ENCODE measurements at places on chromosomes 16 and 17.
A peak's percentile ranks its signal among the peaks of the same experiment; 100 is the strongest.

DNA sequence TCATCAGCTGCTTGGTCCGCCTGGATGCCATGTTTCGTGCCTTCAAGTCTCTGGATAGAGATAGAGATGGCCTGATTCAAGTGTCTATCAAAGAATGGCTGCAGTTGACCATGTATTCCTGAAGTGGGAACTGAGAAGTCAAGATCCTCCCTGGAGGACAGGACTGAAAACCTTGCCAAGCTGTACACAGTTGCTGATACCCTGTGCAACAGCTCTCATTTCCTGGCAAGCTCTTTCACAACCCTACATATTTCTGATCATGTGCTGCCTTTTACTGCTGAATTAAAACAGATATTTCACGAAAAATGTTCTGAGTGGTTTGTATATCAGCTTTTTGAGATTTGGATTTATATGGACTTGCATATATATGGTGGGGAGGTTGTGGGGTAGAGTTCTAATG lies 898 bp downstream of the CAPNS2 start:
- H3K4me1 ChIP-seq: no peaks in the 10 kb centered on the region
- H3K27me3 ChIP-seq: peaks cover 4% of the 10 kb centered on the region
- no peaks in the 10 kb centered on the region for H3K36me3 ChIP-seq
- H3K4me3 ChIP-seq: no peak overlapping the region
- no peak for DNase-seq

- no peaks in the 10 kb centered on the region for H3K36me3 ChIP-seq
- H3K4me3 ChIP-seq: no peak overlapping the region
- no peaks in the 10 kb centered on the region for H3K27me3 ChIP-seq
- no peak for DNase-seq
- H3K27ac ChIP-seq: no peak overlapping the region
These were observed 126.3 kb upstream of the HSBP1 start for GRCh38 chr16:83681381-83681956.

DNA sequence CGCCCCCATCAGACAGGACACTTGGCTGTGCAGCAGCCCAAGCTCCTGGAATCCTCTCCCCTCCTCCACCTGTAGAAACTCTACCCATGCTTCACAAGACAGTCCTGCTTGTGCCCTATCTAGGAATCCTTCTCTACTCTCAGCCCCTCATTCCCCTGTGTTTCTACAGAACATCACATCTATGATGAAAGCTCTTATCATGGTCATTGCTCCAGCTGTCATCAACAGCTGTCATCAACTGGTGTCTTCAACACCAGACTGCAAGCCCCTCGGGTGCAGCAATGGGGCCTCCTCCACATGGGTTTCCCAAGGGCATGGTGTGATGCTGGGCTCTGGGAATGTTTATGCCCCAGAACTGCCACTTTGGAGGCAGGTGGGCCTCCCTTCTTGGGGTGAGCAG lies 21.1 kb upstream of the CDRT4 start:
- DNase-seq: no peak
- no peak overlapping the region for H3K4me3 ChIP-seq
- H3K27me3 ChIP-seq: no peaks in the 10 kb centered on the region
- H3K36me3 ChIP-seq: peaks cover 4% of the 10 kb centered on the region
- no peaks in the 10 kb centered on the region for H3K4me1 ChIP-seq

GRCh38 chr17:80761110-80761871 lies 216.7 kb downstream of the RPTOR start:
- peaks cover 3% of the 10 kb centered on the region for H3K36me3 ChIP-seq
- peaks cover 76% of the 10 kb centered on the region for H3K4me1 ChIP-seq
- no peaks in the 10 kb centered on the region for H3K27me3 ChIP-seq
- peak; percentile 23 for DNase-seq
- peak overlapping the region; percentile 97 for H3K27ac ChIP-seq

GRCh38 chr16:30953511-30954124 lies 3.9 kb upstream of the SETD1A start:
- no peak overlapping the region for H3K4me3 ChIP-seq
- peaks cover 2% of the 10 kb centered on the region for H3K27me3 ChIP-seq
- H3K4me1 ChIP-seq: peaks cover 25% of the 10 kb centered on the region

GRCh38 chr17:915538-916201 lies 63.9 kb downstream of the NXN start:
- H3K27me3 ChIP-seq: peaks cover 1% of the 10 kb centered on the region
- H3K27ac ChIP-seq: no peak overlapping the region
- H3K4me1 ChIP-seq: no peaks in the 10 kb centered on the region
- H3K36me3 ChIP-seq: no peaks in the 10 kb centered on the region
- no peak overlapping the region for H3K4me3 ChIP-seq

- H3K27me3 ChIP-seq: peaks cover 14% of the 10 kb centered on the region
- H3K36me3 ChIP-seq: no peaks in the 10 kb centered on the region
These were observed 193.1 kb upstream of the FOXF1 start for GRCh38 chr16:86316967-86317812.

DNA sequence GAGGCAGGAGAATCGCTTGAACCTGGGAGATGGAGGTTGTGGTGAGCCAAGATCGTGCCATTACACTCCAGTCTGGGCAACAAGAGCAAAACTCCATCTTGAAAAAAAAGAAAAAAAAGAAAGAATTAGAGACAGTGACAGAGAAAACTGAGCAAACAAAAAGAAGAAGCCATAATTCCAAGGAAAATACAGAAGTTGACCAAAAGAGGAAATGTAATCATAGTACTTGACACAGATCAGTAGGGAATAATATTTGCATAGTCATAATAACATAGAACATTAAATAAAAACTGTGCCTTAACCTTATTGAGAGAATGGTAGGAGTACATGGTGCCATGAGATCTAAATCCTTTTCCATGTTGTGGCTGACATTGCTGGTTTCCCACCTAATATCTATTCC lies 14.7 kb upstream of the USP31 start:
- no peak overlapping the region for H3K27ac ChIP-seq
- no peak overlapping the region for H3K4me3 ChIP-seq
- no peaks in the 10 kb centered on the region for H3K36me3 ChIP-seq
- no peak for DNase-seq
- H3K27me3 ChIP-seq: peaks cover 28% of the 10 kb centered on the region
- no peaks in the 10 kb centered on the region for H3K4me1 ChIP-seq

GRCh38 chr16:11964761-11965551 lies at the start of gene TNFRSF17:
TNFRSF17 (plus strand) TSS chr16:11965210; CDS start chr16:11965325, 115 bp downstream.
- H3K36me3 ChIP-seq: no peaks in the 10 kb centered on the region
- no peak within 1 kb of the TSS for H3K4me3 ChIP-seq
- H3K27me3 ChIP-seq: no peaks in the 10 kb centered on the region
- no peaks in the 10 kb centered on the region for H3K4me1 ChIP-seq
- DNase-seq: no peak
- H3K27ac ChIP-seq: no peak within 1 kb of the TSS

- no peak for DNase-seq
- H3K36me3 ChIP-seq: no peaks in the 10 kb centered on the region
- peaks cover 33% of the 10 kb centered on the region for H3K4me1 ChIP-seq
- H3K4me3 ChIP-seq: peak overlapping the region; percentile 97
- peak overlapping the region; percentile 96 for H3K27ac ChIP-seq
These were observed 381 bp downstream of the CTNS start for GRCh38 chr17:3636908-3637373.

DNA sequence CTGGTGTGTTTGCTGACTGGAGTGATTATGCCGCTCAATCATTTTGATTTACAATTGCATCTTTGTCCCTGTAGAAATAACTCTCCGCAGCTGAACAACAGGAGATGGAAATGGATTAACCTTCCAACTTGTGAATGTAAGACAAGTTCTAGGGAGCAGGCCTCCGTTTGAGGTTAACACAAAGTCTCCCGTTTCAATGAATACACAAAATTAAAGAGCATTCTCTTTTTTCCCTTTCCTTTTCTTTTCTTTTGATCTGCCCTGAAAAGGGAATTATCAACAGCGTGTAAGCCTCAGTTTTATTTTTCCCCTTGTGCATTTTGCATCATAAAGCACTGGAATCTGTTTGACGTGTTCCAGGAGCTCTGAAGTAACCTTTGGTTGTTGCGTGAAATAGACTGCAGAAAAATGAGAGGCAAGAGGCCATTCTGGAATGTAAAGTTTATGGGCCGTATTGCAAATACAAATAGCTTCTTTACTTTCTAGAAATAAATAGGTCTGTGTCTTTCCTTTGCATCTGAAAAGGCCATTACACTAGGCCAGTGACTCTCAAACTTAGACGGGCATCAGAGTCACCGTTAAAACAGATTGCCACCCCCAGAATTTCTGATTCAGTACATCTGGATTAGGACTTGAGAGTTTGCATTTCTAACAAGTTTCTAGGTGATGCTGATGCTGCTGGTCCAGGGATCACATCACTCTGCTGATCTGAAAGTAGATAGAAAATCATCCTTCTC lies 164.7 kb downstream of the ZNF18 start:
- no peak overlapping the region for H3K27ac ChIP-seq
- no peak for DNase-seq
- H3K36me3 ChIP-seq: peaks cover 6% of the 10 kb centered on the region
- peaks cover 2% of the 10 kb centered on the region for H3K27me3 ChIP-seq
- no peak overlapping the region for H3K4me3 ChIP-seq

- DNase-seq: no peak
- H3K36me3 ChIP-seq: no peaks in the 10 kb centered on the region
- H3K27me3 ChIP-seq: no peaks in the 10 kb centered on the region
These were observed 19.1 kb downstream of the MYH11 start for GRCh38 chr16:15837761-15838160.

DNA sequence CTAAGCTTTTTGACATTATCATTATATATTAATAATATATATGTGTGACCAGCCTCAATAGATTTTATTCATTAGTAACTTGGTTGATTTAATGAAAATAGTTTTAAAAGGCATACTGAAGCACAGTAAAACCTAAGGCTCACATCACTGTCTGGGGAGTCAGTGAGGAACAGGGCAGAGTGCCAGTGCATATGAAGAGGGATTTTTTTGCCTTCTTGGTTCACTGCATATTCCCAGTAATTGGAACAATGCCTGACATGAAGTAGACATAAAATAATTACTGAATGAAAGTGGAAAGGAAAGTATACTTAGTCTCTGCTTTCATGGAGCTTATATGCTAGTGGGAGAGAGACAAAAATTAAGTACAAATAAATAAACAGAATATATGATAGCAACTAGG lies 81.1 kb downstream of the FTO start:
- no peak overlapping the region for H3K4me3 ChIP-seq
- H3K4me1 ChIP-seq: peaks cover 41% of the 10 kb centered on the region
- no peak overlapping the region for H3K27ac ChIP-seq
- H3K36me3 ChIP-seq: peaks cover 3% of the 10 kb centered on the region
- DNase-seq: no peak
- H3K27me3 ChIP-seq: no peaks in the 10 kb centered on the region

DNA sequence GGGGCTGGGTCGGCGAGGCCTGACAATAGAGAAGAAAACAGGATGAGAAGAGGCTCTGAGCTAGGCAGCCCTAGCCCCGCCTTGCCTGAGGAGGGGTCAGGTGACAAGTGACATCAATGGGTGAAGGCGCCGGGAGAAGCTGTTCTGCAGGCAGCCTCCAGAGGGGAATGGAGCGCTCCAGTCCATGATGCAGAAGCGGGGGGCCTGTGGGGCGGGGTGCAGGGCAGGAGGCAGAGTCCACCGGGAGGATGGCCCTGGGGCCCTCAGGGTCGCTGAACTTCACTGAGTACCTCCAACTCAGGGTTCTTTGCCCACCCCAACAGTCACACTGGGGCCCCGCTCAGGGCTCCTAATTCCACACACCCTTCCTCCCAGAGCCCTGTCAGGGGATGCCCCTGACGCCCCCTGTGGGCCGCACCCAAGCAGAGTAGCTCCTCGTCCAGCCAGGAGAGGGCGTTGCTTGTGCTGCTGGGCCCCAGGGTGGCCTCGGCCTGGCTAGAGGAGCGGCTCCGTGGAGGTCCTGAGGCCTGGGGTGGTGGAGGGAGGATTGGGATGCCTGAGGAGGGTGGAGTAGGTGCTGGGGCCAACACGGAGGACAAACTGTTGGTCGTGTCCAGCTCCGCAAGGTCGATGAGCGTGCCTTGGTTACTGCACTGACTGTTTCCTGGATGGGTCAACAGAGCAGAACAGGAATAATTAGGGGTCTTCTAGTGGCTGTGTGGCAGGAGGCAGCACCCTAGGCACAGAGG lies 20.8 kb downstream of the GGA3 start:
- DNase-seq: no peak
- no peaks in the 10 kb centered on the region for H3K27me3 ChIP-seq
- H3K4me1 ChIP-seq: peaks cover 15% of the 10 kb centered on the region
- peak overlapping the region; percentile 47 for H3K27ac ChIP-seq
- H3K36me3 ChIP-seq: peaks cover 72% of the 10 kb centered on the region

DNA sequence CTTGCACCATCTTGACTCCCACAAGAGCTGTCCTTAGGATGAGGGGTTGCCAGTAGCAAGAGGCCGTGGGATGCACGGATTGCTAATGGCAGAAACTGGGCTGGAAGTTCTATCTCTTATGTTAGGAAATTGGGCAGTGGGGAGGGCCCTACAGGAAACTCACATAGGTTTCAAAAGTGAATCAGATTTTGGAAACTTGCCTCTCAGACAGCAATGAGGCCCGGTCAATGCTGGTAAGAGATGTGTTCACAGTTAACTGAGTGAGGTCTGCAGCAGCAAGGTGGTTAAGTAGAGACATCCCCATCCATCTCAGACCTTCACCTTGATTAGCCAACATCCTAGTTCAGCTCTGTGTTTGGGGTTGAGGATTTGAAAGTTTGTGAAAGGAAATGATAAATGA lies 164.7 kb downstream of the ABCA8 start:
- no peak for DNase-seq
- no peak overlapping the region for H3K27ac ChIP-seq
- peaks cover 29% of the 10 kb centered on the region for H3K4me1 ChIP-seq
- H3K27me3 ChIP-seq: peaks cover 17% of the 10 kb centered on the region

DNA sequence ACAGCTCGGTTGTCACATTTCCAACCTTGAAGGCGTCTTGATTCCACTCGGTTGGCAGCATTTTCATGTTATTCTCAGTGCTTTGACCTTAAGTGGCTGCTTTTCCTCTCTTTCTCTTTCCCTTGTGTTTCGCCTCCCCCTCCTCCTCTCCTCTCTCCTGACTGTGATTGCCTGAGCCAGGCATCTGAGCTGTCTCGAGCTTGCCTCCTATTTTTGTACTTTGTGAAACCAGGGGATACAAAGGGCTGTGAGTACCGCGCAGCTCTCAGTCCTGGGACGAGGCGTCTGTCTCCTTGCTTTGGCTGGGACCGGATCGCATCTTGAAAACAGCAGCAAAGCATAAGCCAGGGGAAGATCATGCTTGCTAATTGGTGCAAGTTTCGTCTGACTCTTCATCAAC lies 48.8 kb upstream of the SDK2 start:
- H3K27ac ChIP-seq: no peak overlapping the region
- no peaks in the 10 kb centered on the region for H3K27me3 ChIP-seq
- H3K4me3 ChIP-seq: no peak overlapping the region
- no peaks in the 10 kb centered on the region for H3K36me3 ChIP-seq
- peaks cover 9% of the 10 kb centered on the region for H3K4me1 ChIP-seq

DNA sequence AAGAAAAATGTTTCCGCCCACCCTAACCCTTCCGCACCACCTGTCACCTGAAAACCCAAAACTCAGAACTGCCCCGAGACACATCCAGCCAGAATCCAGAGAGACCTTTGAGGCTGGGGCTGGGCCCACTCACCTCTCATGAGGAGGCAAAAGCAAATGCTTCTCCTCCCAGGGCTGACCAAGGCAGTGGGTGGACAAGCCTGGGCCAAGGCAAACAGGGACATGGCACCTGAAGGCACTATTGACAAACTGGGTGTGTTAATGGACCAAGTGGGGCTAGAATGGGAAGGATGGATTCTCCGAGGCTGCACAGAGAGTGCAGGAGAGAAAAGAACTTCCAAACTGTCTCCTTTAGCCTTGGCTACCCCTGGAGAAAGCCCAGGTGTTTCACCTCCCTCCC lies 54.4 kb downstream of the SOX9 start:
- no peak overlapping the region for H3K4me3 ChIP-seq
- DNase-seq: no peak
- no peaks in the 10 kb centered on the region for H3K36me3 ChIP-seq
- H3K27ac ChIP-seq: no peak overlapping the region
- peaks cover 1% of the 10 kb centered on the region for H3K27me3 ChIP-seq
